ENCODE measurements at places on chromosomes 2 and 18.

- no peak for DNase-seq
These were observed 105.9 kb downstream of the AGAP1 start for GRCh38 chr2:235599596-235600338.

DNA sequence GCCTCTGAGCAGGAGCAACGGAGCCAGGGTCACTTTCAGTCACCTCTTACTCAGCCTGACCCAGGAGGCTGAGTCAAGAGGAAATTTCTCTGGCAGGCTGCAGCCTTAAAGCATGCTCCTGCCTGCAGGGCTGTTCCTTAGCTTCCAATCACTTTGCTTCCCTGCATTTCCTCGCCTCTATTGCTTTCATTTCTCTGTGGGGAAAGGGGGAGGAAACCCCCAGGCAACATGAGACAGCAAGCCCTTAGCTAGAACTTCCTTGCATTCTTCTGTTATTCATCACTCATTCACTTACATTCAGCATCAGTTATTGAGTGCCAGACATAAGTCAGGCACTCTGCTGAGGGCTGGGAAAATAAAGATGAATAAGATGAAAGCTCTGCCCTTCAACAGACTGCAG, 13.0 kb downstream of the XDH start:
- no peak for DNase-seq

DNA sequence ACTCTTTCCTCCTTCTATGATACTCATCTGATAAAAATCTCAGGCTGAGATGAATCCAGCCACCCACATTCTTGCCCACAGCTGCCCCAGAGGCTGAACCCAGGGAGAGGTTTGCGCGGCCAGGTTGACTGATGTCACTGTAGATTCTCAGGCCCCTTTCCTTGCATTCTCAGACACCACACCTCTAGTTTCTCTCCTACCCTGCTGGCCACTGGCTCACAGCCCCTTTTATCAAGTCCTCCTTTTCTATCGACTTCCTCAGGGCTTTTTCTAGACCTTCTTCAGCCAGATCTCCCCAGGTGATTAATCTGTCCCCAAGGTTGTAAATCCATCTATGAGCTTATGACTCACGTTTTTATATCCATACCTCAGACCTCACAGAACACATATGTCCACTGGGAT, 99.8 kb downstream of the TACR1 start:
- DNase-seq = no peak

GRCh38 chr2:117774716-117775115, 39.8 kb upstream of the DDX18 start:
- no peak for DNase-seq

- DNase-seq = no peak
These were observed 436.9 kb upstream of the SPRED2 start for GRCh38 chr2:65869296-65869695.

DNA sequence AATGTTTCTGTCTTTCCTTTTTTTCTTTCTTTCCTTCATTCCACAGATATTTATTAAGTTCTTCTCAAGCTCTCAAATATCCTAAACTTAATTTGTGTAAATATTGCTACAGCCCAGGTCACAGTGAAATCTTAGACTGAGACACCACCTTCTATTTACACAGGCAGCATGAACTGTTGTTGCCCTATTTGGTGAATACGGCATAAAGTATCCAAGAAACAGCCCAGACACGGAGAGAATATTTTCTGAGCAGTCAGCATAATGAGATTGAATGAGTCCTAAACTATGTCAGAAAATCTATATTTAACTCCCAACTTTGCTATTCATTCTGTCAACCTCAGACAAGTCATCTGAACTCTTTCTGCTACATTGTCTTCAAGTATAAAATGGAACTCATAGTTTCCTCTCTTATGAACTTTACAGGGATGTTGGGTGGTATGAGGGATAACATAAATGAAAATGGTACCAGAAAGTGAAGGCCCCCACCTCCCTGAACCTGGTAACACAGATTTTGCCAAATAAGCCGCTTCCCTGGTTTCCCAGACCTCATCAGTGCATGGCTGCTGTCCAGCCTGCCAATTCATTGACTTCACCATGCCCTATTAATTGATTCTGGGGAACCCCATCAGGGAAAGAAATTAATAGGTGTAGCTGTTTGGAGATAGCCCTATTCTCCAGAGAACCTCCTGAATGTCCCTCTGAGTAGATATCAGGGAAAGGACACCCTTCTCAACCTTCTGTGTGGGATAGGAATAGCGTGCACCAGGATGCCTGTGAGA, 235.9 kb downstream of the SETBP1 start:
- no peak for DNase-seq

- DNase-seq = no peak
These were observed 221.2 kb downstream of the TGIF1 start for GRCh38 chr18:3671176-3671575.

- no peak for DNase-seq
These were observed 13.6 kb downstream of the IMPA2 start for GRCh38 chr18:11994703-11995444.

DNA sequence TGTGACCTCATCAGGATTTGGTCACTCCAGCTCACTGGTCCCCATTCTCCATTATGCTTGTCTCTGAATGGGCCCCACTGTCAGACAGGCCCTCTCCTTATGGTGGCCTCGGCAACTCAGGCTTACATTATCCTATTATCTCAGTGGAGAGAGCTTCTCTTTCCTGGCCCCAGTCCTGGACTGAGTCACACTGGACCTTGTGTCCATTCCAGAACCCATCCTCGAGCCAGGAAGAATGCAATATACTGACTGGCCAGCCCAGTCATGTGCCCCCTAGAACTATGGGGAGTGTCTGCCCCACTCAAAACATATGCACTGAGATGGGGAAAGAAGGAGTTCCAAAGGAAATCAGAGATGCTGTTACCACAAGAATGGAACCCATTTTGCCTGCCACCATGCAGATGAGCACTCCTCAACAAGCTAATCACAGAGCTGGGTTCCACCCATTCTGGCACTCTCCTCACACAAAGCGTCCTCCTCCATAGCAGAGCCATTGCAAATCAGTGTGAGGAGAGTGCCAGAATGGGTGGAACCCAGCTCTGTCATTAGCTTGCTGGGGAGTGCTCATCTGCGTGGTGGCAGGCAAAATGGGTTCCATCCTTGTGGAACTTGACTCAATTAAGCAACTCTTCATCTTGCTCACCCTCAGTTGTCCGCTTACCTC, 71.9 kb downstream of the CHRNA1 start:
- DNase-seq = no peak

GRCh38 chr18:35484034-35484433, 13.7 kb downstream of the INO80C start:
- no peak for DNase-seq

- DNase-seq = no peak
These were observed 133.7 kb downstream of the HAUS1 start for GRCh38 chr18:46237891-46238290.

DNA sequence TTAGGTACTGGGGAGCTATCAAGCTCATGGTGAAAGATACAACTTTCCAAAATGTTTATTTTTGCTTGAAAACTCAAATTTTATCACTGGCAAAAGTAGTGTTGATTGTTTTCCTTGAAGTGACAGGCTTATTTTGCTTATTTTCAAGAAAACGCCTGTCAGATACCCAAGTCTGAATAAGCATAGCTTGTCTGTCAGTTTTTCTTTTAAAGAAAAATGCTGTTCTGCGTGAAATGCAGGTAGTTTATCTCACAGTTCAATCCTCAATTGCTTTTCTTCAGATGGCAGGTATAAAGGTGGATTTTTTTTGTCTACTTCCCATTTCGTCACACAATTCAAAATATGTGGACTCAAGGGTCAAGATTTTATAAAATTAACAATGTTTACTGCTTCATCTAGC, 102.6 kb upstream of the SLC38A11 start:
- DNase-seq = no peak

DNA sequence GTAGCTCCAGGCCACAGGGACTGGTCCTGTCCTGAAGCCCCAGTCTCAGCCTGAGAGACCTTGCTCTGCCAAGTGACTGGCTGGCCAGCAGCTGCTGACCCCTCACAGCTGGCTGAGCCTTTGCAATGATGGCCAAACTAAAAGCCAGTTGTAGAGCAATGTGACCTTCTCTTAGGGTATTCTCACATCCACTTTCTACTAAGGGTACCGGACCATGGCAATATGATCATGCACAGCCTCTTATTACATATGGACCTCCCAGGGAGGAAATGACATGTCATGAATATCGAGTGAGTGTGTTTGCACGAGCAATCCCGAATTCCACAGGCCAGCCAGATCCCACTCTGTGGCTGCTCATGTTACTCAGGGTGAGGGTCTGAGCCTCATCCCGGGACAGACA, 213.9 kb downstream of the VAPA start:
- no peak for DNase-seq

GRCh38 chr2:191272064-191272463, 26.9 kb downstream of the MYO1B start:
- DNase-seq = no peak

DNA sequence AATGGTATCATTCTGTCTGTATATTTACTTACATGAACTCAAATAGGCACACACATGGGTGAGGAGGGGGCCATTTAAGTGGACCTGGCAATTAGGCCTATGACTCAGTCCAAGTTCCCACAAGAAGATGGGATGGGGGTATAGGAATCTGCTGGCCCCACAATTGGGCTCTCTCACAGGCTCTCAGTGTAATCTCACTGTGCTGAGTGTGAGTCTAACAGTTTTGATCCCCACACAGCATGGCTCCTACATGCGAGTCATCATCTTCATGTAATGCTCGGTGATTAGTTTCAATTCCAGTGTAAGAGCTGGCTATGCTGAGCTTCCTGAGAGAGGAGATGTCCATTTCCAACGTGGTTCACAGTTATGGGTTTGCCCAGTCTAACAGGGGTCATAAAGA, 114.0 kb downstream of the GATA6 start:
- DNase-seq = no peak

DNA sequence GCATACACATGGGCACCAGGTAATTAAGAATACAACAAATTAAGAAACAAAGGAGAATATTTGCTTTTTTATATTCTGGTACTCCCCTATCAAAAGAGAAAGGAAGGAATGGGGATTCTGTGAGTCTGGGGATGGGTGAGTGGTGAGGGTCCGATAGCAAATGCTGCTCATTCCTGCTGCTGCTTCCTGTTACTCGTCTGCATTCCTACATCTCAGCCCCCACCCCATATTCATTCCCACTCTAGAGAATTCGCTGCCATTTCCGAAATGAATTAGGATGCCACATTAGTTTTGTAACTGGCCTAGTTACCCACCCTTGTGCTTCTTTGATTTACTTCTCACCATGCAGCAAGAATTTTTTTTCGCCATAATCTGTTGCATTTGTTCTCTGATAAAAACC, 1905.3 kb upstream of the PIK3C3 start:
- no peak for DNase-seq

DNA sequence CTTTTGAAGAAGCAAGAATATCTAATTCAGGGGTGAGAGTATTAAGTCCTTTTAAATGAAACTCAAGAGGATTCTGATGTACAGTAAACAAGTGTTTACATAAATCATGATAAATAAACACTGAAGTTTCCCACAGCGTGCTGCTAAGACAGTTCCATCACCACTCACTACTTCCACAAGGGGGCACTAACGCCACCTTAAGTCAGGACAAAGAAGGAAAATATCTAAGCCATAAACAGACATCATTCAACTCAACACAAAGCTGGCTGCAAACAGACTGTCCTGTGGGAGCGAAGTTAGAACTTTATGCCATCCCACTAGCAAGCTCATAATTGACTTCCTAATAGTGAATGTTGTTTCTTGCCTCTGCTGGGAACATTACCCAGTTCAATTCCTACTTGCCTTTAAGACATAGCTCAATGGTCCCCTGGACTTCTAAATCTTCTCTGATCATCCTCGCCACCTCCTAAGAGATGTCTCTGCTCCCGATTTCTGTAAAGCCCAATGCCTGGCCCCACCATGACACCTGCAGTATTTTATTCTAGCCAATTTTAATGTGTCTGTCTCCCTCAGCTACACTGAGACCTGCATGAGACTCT, 36.5 kb downstream of the MRPL44 start:
- peak; percentile 59 for DNase-seq

- no peak for DNase-seq
These were observed 333.3 kb downstream of the SLC8A1 start for GRCh38 chr2:40118622-40119021.

- no peak for DNase-seq
These were observed 165.6 kb downstream of the SMAD7 start for GRCh38 chr18:48785091-48785614.

GRCh38 chr18:44098551-44099098, 582.1 kb upstream of the SETBP1 start:
- DNase-seq = peak; percentile 4

- DNase-seq = no peak
These were observed 25.7 kb upstream of the SP5 start for GRCh38 chr2:170689481-170689880.

- DNase-seq = no peak
These were observed 169.4 kb downstream of the FSHR start for GRCh38 chr2:48984922-48985321.

DNA sequence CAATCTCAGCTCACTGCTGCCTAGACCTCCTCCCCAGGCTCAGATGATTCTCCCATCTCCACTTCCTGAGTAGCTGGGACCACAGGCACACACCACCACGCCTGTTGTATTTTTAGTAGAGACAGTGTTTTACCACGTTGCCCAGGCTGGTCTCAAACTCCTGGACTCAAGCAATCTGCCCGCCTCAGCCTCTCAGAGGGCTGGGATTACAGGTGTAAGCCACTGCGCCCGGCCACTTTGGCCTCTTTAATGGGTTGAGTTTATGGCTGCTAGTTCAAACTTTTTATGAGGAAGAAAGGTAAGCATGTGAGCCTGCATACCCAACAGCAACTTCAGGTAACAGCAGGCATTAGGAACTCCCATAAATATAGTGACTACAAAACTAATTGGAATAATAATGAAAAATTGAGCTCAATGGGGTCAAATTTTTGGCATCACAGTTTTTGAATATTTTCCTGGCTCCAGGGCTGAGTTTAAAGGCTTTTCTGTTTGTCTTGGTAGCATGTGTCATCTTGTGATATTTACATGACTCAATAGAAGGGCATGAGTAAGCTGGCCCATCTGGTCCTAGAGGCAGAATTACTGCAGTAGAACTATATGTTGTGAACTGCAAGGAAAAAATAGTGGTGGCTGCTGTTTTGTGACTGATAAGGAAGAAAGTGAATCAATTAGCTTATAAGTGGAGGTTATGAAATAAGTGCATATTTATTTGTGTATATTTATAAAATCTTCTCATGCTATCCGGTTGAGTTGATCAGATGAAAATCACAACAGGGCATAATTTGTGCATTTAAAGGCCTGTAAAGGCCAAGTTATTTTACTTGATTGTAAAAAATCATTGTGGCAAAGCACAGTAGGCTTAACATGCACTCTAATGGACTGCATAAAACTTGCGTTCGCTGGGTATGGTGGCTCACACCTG, 24.8 kb downstream of the GALM start:
- no peak for DNase-seq

GRCh38 chr2:83528767-83529166, 930.3 kb downstream of the SUCLG1 start:
- no peak for DNase-seq

- no peak for DNase-seq
These were observed 105.5 kb downstream of the FMNL2 start for GRCh38 chr2:152440460-152440859.

- no peak for DNase-seq
These were observed 18.1 kb upstream of the LCLAT1 start for GRCh38 chr2:30428827-30429461.

GRCh38 chr2:72695676-72696075, 130.2 kb downstream of the EXOC6B start:
- no peak for DNase-seq

- no peak for DNase-seq
These were observed 14.9 kb upstream of the NR4A2 start for GRCh38 chr2:156347431-156347830.

Data from Jurkat, Clone E6-1 (cell line).